ENCODE measurements at places on chromosomes 1 and 21.

- no peak for DNase-seq
These were observed 17.2 kb upstream of the TSHB start for GRCh38 chr1:115012434-115012833.

DNA sequence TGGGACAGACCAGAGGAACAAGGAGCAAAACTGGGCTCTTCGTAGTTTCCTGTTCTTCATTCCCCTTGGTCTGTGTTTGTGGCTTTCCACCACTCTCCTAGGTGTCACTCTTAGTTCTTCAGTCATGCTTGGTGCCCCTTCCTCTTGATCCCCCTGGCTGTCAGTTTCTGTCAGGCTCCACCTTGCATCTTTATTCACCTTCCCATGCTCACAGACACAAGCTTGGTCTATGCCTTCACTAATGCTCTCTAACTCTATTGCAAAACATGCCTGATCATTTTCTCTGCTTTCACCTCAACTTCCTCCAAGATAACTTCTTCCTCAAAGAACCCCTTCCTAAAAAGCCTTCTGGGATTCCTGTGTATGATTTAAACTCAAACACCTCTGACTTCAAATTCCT, 122.9 kb downstream of the GLUL start:
- no peak for DNase-seq

DNA sequence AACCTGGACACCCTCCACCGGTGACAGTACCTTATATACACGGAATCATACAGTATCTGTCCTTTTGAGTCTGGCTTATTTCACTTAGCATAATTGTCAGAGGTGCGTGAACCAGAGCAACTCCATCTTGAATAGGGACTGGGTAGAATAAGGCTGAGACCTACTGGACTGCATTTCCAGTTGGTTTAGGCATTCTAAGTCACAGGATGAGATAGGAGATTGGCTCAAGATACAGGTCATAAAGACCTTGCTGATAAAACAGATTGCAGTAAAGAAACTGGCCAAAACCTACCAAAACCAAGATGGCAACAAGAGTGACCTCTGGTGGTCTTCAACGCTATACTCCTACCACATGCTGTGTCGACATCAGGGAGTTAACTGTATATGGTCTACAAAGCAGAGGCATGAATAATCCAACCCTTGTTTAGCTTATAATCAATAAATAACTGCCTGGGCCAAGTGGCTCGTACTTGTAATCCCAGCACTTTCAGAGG, 1.4 kb upstream of the FDPS start:
- DNase-seq = no peak

DNA sequence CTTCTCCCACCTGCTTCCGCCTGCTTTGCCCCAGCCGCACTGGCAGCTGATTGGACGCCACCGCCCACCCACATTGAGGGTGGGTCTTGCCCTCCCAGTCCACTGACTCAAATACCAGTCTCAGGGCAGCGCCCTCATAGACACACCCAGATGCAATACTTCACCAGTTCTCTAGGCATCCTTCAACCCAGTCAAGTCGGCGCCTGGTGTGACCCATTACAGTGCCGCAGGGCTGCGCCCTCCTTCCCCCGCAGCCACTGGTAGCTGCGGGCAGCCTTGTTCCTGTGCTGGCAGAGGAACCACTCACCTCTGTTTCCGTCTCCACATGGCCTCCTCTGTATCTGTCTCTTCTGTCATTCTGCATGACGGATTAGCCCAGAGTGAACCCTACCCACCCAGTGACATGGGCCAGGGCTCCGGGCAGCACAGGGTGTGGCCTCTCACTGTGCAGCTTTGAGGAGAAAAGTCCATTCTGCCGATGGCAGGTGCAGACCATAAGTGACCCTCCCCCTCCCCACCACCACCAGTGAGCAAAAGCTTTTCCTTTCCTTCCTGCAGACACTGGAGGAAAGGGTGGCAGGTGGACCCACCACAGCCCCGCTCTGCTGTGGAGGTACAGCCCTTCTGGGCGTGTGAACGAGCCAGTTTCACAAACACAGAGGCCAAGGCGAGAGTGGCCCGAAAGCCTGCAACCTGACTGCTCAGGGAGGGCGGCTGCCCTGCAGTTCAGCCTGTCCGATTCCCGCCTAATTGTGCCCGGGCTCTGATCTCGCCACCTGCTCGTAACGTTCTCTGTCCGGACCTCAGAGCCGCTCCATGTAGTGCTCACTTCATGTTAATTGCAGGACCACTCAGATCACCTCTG, 57.1 kb downstream of the FAAP20 start:
- DNase-seq = no peak

- no peak for DNase-seq
These were observed 111.2 kb upstream of the ADGRL2 start for GRCh38 chr1:81689531-81689941.

Measured in stimulated activated CD4-positive, alpha-beta T cell treated with anti-CD3 and anti-CD28 coated beads, Interleukin-1b, Interleukin-23, amount 100 ng/mL, for 1 hour (primary cell).